Osteoblast (primary cell): ENCODE measurements at places on chromosomes 2 and 18.
A peak's percentile ranks its signal among the peaks of the same experiment; 100 is the strongest.

GRCh38 chr2:9071032-9071431, 67.5 kb upstream of the MBOAT2 start:
- no peak for DNase-seq

DNA sequence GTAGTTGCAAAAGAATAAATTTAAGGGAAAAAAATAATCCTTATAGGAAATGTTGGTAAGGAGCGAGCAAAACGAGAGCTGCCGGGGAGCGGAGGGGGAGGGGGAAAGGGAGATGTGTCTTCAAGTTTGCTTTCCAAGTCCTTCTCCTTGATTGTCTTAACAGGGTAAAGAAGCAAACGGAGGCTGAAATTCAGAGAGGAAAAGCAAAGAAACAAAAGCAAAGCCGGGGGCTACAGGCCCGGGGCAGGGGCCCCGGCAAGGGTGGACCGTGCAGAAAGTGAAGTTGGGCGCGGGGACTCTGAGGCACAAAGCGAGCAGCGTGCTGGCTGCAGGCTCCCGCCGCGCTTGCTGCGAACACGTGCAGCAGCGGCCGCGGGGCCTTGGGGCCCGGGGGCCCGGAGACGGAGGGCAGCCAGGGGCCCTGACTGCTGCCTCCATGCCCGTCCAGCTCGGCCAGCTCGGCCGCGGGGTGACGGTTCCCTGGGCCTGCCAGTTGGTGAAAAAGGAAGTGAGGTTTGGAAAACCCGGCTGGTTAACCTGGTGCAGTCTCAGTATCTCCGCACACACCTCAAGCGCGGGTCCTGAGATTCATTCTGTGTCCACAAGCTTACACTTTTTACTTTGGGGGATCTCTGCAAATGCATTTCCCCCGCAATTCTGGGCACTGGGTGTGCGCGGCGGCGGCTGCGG, 4.1 kb downstream of the BCL11A start:
- DNase-seq, result no peak

DNA sequence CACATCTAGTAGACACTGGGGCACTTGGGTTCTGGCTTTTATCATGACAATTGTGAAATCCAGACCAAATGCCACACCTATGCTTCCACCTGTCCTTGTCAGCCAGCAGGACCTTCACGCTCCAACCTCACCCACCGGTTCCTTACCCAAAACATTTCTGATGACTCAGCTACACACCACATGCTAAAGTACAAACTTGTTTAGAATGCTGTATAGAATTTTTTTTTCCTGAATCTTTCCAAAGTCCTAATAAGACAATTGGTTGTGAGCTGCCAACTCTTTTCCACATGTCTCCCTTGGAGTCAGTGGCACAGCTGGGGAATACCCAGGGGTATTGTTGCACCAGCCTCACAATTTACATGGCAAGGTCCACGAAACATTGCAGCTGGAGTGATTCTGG, 75.5 kb upstream of the LPIN2 start:
- no peak for DNase-seq

DNA sequence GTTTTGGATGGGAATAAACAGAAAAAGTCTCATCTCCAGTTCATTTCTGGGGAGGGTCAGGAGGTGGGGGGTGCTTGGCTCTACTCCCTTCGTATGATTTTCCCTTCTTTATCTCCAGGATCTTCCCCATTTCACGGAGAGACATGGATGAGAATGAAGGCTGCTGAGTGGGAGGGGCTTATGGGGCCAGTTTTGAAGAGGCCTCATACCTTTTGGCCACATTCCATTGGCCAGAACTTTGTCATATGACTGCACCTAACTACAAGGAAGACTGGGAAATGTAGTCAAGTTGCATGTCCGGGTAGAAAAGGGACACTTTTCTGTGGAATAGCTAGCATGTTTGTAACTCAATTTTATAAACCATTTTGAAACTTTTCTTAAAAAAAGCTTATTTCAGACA, 117.6 kb downstream of the NEDD4L start:
- no peak for DNase-seq

- no peak for DNase-seq
Measured at GRCh38 chr2:236947294-236947693, 138.4 kb upstream of the COPS8 start.

DNA sequence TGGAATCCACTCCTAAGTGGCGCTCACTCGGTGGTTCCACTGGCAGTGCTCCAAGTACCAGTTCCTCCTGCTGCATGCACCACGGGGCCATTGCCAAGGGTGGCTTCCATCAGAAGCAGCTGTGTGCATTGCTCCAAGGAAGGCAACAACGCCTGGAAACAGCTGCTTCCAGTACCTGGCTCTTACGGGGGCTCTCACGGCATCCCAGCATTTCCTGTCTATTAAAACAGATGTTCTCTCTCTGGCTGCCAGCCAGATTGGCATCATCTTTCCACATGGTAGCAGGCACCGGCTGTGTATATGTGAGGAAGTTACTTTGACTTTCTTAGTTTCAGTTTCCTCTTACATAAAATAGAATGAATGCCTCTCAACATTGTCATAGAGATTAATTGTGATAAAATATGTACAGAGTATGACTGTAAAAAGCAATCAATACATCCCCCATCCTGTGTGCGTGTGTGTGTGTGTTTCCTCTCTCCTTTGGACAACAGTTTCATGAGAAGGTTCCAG, 84.9 kb downstream of the CMPK2 start:
- DNase-seq, result no peak

DNA sequence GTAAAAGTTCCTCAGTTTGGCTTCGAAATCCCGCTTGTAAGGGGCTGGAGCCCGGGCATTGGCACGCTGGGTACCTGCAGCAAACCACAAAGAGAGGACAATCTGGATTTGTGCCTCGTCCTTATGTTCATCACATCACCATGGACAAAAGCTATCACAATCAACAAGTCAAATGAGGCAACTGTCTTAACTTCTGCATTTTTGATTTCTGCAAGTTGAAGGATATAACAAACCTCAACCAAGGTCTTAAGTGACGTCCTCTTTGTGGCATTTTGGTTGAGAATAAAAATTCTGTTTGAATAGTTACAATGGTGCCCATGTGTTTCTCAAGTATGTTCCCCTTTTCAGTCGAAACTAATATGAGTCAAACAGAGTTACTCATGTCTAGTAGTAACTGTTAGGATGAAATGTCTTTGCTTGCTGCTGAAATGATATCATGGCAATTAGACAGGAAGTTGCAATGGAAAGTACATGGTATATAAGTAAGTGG, 70.8 kb upstream of the STK17B start:
- no peak for DNase-seq

DNA sequence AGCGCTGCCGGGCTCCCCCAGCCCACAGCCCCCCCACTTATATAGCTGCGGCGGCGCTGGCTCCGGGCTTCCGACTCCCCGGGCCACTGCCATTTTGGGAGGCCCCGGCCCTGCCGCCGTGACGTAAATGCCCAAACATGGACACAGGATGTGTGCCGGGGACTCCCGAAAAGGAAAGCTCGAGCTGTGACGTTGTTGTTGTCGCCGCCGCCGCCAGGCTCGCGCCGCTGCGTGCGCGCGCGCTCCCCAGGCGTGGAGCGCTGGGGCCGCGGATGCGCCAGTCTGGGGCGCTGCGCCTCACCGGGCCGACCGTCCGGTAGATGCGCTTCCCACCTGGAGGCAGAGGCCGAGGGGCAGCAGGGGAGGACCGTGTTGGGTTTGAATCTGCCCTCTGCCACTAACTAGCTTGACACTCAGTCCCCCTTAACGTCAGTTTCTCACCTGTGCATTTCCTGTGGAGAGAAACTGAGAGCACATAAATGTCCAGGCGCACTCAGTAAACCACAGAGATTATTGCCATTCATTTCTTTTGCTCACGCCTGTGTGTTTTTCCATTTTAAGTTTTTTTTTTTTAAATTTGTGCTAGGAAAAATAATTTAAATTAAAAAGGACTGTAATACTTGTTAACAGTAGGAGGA, at the start of gene EGR4:
EGR4 (minus strand) TSS at position 15 of the 638 bp plus-strand sequence. CDS start 231 bp downstream, outside the sequence.
- peak; percentile 99 for DNase-seq

GRCh38 chr2:13106302-13106701, 389.6 kb downstream of the TRIB2 start:
- no peak for DNase-seq

GRCh38 chr18:55018602-55019001, 59.3 kb upstream of the CCDC68 start:
- DNase-seq, result peak; percentile 67

GRCh38 chr18:77091366-77091765, 41.2 kb downstream of the MBP start:
- no peak for DNase-seq

GRCh38 chr2:224847961-224848850, 132.0 kb upstream of the CCDC195 start:
- no peak for DNase-seq

DNA sequence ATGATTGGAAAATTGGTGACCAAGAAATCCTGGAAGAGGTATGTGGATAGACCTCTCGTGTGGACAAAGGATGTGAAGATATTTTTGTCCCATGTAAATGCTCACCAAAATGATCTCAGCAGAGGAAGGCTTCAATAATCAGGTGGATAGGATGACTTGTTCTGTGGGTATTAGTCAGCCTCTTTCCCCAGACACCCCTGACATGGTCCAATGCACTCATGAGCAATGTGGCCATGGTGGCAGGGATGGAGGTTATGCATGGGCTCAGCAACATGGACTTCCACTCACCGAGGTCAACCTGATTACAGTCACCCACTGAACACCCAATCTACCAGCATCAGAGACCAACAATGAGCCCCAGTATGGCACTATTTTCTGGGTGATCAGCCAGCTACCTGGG, 20.2 kb downstream of the CHRNA1 start:
- no peak for DNase-seq

DNA sequence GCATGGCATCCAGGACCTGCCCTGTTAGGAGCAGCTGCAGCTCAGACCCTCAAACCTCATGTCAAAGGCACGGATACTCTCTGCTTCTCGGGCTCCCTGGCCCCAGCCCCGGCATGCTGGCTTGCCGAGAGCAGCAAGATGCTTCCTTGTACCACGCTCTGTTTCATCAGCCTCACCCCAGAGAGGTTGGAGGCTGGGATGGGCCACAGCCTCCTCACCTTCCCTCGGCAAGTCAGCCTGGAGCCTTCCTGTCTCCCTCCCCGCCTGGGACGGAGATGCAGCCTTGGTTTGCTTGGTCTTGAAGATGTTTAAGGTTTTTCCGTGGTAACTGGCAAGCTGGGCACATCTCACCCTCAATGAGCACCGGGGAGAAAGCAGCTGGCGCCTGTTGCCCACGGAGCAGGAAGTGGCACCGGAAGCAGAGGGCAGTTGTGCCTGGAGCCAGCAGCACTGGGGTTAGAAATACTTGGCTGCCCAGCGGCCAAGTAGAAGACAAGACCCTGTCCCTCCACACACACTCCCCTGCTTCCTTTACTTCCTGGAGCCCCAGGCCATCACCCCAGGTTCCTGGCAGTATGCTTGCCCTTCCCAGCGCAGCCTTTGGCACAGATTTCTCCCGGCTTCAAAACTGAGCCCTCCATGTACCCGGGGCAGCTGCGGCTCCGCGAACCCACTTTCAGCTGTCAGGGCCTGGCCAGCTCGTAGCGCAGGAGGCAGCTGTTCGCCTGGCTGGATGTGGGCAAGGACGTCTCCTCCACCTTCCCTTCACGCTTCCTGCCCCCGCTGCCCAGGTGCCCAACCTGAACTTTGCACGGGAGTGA, 17.4 kb downstream of the FBLN7 start:
- peak; percentile 74 for DNase-seq

GRCh38 chr2:5594249-5594695, 97.9 kb upstream of the SOX11 start:
- no peak for DNase-seq

DNA sequence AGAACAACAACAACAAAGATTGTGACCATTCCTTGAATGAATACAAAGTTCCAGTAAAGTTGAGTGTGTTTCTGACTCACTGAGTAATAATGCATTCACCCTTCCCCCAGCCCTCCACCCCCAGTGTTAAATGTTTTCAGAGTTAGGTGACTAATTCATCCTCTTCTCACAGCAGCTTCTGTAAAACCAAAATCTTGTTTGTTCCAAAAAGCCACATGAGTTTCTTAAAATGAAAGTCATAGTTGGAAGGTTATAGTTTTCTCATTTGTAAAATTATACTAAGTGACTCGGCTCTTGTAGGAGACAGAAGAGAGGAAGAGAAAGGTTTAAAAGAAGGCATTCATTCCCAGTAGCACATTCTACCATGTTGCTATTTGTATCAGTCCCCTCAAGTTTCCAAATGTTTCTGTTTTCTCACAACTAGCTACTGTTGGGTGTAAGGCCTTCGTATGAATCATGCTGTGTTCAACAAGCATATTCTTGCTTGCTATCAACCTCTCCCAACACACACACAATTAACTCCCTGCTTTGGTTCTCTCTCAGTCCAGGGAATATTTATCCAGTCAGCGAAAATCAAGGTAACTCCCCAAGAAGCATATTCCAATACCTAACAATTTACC, 75.3 kb downstream of the MBD2 start:
- DNase-seq, result peak; percentile 68

DNA sequence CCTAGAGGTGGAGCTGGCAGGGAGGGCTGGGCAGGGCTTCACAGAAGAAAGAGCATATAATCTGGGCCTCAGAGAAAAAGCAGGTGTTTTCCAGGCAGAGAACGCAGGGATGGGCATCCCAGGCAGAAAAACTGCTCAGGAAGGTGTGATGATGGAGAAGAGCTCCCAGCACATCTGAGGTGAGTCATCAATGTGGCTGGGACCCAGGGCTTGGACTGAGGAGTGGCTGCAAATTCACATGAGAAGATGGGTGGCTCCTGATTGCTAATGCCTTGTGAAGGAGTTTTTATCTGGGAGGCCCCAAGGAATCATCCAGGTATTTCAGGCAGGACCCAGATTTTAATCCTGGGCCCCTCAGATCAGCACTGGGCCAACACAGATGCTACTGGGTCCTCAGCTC, 10.2 kb downstream of the IL1F10 start:
- DNase-seq, result no peak

DNA sequence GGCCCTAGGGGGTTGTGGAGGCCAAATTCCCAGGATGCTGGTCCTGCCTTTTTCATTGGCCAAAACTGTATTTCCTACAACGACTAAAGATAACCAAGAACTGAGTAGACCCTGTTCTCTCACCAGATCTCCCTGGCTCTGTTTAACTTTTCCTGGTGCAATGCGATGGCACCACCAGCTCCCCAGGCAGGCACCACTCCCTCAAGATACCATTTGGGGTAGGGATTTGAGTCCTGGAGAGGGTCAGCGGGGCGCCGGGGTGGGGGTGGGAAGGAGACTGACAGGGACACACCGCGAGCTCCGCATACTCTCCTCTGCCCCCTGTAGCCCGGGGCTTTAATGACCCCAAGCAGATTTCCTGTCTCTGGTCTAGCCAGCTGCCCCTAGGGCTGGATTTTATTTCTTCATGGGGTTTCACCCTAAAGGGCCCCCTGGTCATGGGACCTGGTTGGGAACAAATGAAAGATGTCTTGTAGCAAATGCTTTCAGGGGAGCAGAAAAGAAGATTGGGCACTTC, 7.3 kb downstream of the SIX2 start:
- DNase-seq, result peak; percentile 62

DNA sequence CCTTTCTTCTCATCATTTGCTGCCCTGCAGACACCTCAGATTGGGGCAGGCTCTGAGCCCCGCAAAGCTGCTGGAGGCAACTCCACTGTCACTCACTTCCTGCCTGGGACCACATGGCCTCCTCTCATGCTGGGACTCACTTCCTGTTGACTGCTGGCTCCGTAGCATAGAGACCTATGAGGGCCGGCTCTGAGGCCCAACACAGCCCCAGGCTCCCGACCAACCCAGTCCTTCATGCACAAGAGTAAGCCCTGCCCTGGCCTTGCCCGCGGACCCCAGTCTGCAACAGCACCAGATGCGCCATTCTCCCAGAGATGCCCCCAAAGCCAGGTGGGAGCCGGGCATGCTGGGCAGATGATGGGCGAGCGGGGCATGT, 55.7 kb downstream of the DNMT3A start:
- no peak for DNase-seq

GRCh38 chr2:64243081-64244036, 99.1 kb upstream of the PELI1 start:
- no peak for DNase-seq

GRCh38 chr2:73285159-73285739, 971 bp upstream of the FBXO41 start:
- DNase-seq, result peak; percentile 23
